Urothelium cell line (cell line): ENCODE measurements at places on chromosomes 5 and 9.

DNA sequence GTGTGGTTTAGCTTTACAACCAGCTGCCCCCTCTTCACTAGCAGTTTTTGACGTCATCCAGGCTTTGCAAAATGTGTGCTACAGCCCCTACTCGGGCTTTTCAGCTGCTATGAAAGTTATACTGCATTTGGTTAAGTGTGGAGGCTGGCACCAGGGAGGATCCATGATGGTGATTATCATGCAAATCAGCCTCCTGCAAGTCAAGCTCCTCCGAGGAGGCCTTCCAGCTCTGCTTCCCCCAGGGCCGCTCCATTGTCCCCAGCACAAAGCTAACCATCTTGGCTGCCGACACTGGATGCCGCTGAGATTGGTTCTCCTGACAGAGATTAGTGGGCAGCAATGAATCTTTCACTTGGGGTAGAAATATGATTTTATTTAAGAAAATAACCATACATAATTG is 159.6 kb downstream of the NR2F1-AS1 start:
- DNase-seq, result no peak

GRCh38 chr9:127444283-127444920 is 6.8 kb downstream of the RPL12 start:
- no peak for DNase-seq

DNA sequence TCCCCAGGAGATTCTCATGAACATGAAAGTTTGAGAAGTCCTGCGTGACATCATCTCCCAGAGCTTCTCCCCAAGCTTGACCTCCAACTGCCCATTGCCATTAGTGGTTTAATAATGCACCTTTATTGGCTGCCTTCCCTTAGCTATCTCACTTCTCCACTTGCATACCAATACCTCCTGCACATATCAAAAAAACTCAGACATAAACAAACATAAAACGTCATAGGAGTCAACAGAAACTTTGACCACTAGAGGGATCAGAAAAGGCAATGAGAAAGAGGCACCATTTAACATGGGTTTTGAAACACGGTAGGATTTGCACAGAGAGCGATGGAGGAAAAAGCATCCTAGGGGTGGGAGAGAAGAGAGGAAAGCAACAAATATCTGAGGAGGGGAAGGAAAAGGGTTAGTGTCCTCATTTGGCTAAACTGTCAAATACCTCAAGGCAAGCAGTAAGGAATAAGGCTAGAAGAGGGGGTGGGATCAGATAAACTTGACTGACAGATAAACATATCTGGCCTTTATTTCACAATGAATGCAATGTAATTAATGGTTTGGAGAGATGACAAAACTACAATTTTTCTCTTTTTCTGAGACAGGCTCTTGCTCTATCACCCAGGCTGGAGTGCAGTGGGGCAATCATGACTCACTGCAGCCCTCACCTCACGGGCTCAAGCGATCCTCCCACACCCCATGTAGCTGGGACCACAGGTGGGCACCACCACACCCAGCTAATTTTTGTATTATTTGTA is 27.0 kb downstream of the GNAQ start:
- no peak for DNase-seq

GRCh38 chr5:11584017-11584416 is 320.2 kb downstream of the CTNND2 start:
- DNase-seq, result peak; percentile 24

- no peak for DNase-seq
Measured at GRCh38 chr5:117082977-117083376, 508.4 kb upstream of the SEMA6A start.

DNA sequence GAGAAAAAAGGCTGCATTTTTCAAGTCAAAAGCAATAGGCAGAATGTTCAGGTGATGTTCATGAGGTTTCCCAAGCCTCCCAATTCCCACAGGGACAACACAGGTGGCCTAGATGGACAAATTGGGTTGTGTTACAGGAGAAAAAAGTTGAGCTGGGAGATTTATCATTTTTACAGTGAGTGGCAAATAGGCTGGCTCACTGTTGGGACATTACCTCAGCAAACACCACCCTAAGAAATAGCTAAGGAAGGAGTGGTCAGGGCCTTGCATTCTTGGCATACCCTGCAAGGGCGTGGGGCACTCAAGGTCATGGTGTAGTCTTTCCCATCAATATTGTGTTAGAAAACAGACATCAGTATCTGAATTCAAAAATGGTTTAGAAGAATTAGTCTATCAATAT is 23.3 kb upstream of the CPLANE1 start:
- peak; percentile 88 for DNase-seq

- DNase-seq, result no peak
Measured at GRCh38 chr5:14757850-14758249, 93.3 kb downstream of the OTULIN start.

DNA sequence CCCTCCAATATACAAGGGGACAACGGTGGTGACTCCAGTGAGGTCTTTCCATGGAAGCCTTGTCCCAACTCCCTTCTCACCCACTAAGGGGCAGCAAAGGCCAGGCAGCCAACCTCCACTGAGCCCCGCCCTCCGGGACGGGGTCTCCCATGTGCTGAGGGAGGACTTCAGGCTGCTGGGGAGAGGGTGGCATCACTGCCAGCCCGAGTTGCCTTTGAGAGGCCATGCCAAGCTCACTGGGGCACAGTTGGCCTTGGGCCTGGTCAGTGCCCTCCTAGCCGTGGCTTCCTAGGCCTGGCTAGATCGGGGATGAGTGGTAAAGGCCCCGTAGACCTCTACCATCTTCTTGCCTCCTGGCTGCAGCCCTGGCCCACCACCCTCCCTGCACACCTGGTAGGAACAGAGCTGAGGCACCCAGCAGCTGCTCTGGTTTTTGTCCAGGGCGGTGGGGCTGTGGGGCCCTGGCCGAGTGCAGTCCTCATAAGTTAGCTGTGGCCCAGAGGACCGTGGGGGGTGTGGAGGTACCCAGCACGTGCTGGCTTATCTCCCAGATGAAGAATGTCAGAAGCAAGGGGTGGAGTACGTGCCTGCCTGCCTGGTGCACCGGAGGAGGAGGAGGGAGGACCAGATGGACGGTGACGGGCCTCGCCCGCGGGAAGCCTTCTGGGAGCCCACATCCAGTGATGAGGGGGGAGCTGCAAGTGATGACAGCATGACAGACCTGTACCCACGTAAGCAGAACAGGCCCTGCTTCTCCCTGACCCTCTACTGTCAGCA is 3.2 kb downstream of the SURF2 start:
- DNase-seq, result no peak

GRCh38 chr5:140005145-140005591 is 37.9 kb downstream of the NRG2 start:
- DNase-seq, result no peak

- no peak for DNase-seq
Measured at GRCh38 chr9:115531410-115532125, 413.6 kb upstream of the TNC start.

DNA sequence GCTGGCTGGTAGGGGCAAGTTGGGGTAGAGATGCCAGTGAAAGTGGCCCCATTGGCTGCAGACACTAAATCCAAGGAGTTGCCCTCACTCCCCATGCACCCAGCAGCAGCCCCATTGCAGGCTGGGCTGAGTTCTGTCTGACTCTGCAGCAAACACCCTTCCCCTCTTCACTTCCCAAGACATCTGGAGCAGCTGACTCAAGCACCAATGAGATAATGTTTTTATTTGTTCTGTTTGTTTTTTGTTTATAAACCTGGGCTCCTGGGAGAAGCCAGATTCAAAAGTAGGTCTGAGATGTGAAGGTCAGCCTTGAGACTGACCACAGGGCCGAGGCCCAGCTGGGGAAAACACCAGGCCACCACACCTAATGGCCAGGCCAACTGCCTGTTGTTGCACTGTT is 545.9 kb upstream of the KLF4 start:
- DNase-seq, result no peak

GRCh38 chr9:135980926-135981630 is 19.9 kb upstream of the UBAC1 start:
- no peak for DNase-seq

DNA sequence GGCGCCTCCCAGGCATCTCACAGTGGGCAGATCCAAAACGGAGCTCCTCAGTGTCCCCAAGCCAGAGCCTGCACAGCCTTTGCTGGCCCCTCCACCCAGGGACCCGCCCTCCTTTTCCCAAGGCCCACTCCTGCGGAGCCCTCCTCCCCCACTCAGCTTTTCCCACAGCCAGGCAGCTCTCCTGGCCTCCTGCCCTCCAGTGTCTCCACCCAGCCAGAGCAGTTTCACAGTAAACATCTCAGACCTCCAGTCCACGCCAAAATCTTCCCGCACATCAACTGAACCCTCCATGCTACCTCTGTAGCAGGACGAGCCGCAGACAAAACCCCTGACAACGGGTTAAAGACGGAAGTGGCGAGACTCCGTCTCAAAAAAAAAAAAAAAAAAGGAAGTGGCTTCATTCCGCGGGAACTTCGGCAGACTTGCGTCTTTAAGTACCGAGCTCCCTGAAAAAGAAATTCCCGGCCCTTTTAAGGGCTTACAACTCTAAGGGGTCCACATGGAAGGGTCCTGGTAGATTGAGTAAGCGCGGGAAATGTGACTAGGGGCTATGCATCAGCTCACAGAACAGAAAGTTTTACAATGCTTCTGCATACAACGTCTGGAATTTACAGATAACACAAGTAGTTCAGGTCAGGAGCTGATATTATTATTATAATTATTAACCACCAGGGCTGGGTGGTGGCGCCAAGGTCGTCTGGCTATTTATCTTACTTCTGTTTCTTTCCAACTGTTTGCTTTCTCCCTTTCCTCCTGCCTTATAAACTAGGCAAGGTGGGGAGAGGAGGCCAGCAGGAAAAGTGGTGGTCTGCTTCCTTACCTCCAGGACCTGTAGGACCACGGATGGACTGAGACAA is 11.4 kb upstream of the GRIN1 start:
- peak; percentile 53 for DNase-seq

GRCh38 chr9:92030367-92030766 is 80.3 kb upstream of the ROR2 start:
- no peak for DNase-seq

DNA sequence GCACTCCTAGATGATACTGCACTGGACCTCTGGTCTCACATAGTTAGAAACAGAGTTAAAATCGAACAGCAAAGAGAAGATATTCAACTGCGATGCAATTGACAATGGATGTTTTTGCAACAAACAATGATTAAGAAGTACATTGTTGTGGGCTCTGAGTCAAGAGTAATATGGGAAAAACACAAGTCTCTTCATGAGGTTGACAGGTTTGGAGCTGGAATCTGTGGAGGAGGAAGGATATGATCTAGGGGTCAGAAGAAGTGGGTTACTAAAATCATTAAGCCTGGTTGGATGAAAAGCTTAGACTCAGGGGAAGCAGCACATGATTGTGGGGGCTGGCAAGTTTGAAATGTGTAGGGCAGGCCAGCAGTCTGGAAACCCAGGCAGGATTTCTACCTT is 53.1 kb downstream of the PDCD1LG2 start:
- DNase-seq, result no peak

- DNase-seq, result no peak
Measured at GRCh38 chr5:141319699-141320098, 885 bp downstream of the TAF7 start.

DNA sequence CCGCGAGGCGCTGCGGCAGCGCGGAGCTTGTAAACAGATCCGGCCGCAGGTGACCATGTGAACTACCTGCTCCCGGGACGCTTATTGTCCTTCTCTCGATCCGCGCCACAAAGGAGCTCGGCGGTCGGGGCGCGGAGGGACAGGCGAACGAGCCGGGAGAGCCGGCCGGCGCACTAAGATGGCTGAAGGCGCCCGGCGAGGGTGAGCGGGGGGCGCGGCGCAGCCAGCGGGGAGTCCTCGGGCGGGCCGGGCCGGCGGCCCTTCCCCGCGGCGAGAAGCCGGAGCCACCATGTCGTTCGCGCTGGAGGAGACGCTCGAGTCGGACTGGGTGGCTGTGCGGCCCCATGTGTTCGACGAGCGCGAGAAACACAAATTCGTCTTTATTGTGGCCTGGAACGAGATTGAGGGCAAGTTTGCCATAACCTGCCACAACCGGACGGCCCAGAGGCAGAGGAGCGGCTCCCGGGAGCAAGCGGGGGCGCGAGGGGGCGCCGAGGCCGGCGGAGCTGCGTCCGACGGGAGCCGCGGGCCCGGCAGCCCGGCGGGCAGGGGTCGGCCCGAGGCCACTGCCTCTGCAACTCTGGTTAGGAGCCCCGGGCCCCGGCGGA is 535 bp downstream of the JMY start:
- DNase-seq, result peak; percentile 45

GRCh38 chr9:25677301-25678146 is 720 bp downstream of the TUSC1 start:
- peak; percentile 89 for DNase-seq

DNA sequence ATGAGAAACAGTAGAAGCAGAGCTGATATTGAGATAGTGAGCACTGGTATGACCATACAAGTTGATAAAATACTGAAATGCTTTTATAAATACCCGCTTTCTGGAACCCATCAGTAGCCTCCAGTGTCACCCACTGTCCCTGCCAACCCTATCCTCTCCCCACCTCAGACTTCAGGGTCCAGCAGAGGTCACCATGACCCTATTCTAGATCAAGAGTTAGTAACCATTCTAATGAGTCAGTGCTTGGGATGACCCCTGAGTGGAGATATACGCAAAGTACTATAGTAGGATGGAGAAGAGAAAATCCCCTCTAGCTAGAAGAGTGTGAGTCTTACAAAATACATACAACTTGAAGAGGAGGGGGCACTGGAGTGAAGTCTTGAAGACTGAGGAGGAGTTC is 297.9 kb upstream of the BRINP1 start:
- DNase-seq, result no peak

GRCh38 chr5:134503088-134503936 is 22.2 kb upstream of the JADE2 start:
- peak; percentile 90 for DNase-seq

DNA sequence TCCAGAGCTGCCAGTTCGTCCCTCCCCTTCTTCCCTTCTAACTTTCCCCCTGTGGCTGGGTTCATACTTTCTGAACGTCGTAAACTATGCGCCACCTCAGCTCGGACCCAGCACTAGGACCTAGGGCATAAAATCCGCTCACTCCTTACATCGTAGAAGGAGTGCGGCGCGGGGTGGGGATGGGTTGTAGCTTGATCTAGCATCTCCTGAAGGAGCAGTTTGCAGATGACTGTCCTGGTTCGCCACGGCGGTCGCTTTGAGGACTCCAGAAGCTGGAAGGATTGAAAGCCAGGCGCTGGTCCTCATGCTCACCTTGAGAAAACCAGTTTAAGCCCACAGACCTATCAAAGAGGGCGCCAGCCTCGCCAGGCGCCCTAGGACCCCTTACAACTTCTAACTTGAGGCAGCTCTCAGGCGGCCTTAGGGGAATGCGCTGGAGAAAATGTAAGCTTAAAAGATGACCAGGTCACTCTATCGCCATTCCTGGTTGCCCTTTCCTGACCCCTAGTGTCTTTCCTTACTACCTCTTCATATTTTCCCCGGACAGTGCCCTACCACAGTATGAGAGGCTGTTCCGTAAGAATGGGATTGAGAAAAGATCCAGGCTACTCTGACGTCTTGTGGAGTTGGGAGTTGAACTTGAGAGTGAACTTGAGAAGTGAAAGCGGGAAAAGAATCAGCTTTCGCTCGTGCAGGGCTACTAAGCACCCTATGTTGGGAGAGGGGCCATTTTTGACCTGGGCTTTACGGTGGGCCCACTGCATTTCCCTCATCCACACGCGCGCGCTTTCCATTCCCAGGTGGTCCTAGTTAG is 2.8 kb downstream of the RORB start:
- no peak for DNase-seq

- DNase-seq, result peak; percentile 58
Measured at GRCh38 chr9:127130661-127131538, 8.5 kb upstream of the ANGPTL2 start.
